ENCODE measurements at places on chromosomes 12 and 14.

GRCh38 chr12:2344476-2344875 is 291.7 kb downstream of the CACNA1C start:
- peak overlapping the region; percentile 72 for H3K27ac ChIP-seq
- H3K4me3 ChIP-seq = no peak overlapping the region
- H3K36me3 ChIP-seq = no peaks in the 10 kb centered on the region
- H3K4me1 ChIP-seq = peaks cover 29% of the 10 kb centered on the region
- no peak for DNase-seq

- H3K27ac ChIP-seq = no peak overlapping the region
- DNase-seq = no peak
- H3K4me1 ChIP-seq = no peaks in the 10 kb centered on the region
- no peaks in the 10 kb centered on the region for H3K27me3 ChIP-seq
- H3K4me3 ChIP-seq = no peak overlapping the region
- no peaks in the 10 kb centered on the region for H3K36me3 ChIP-seq
Observed at GRCh38 chr12:133256321-133256720, 20.6 kb upstream of the ANHX start.

DNA sequence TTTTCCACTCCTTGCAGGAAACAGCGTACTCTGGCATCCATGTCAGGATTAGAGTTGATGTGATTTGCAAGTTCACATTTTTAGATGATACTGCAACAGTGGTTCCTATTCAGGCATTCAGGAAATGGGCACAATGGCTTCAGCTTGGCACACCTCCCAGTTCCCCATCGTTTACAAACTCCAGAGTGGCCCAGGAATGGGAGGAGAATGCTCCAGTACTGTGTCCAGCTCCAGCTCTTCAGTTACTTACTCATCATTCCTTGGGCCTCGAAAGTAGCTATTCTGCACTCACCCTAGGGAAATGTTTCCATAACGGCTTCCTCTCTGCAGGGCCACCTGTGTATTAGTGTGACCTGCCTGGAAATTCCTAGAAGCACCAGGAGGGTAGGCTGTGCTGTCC is 239.7 kb upstream of the RGS6 start:
- H3K4me1 ChIP-seq = no peaks in the 10 kb centered on the region
- H3K27ac ChIP-seq = no peak overlapping the region
- DNase-seq = no peak
- no peaks in the 10 kb centered on the region for H3K36me3 ChIP-seq
- no peaks in the 10 kb centered on the region for H3K27me3 ChIP-seq

- DNase-seq = no peak
- peaks cover 11% of the 10 kb centered on the region for H3K4me1 ChIP-seq
- H3K4me3 ChIP-seq = peak overlapping the region; percentile 39
- H3K27ac ChIP-seq = peak overlapping the region; percentile 83
- peaks cover under 1% of the 10 kb centered on the region for H3K36me3 ChIP-seq
Observed at GRCh38 chr14:58238252-58239243, 6.1 kb upstream of the PSMA3 start.

GRCh38 chr14:56666716-56667115 is 87.1 kb downstream of the TMEM260 start:
- H3K36me3 ChIP-seq = no peaks in the 10 kb centered on the region
- DNase-seq = no peak
- no peaks in the 10 kb centered on the region for H3K4me1 ChIP-seq
- H3K27me3 ChIP-seq = no peaks in the 10 kb centered on the region
- H3K27ac ChIP-seq = no peak overlapping the region

- H3K4me3 ChIP-seq = no peak overlapping the region
- H3K27ac ChIP-seq = no peak overlapping the region
- no peaks in the 10 kb centered on the region for H3K4me1 ChIP-seq
- no peaks in the 10 kb centered on the region for H3K36me3 ChIP-seq
Observed at GRCh38 chr14:61387076-61387475, 65.7 kb downstream of the PRKCH start.

DNA sequence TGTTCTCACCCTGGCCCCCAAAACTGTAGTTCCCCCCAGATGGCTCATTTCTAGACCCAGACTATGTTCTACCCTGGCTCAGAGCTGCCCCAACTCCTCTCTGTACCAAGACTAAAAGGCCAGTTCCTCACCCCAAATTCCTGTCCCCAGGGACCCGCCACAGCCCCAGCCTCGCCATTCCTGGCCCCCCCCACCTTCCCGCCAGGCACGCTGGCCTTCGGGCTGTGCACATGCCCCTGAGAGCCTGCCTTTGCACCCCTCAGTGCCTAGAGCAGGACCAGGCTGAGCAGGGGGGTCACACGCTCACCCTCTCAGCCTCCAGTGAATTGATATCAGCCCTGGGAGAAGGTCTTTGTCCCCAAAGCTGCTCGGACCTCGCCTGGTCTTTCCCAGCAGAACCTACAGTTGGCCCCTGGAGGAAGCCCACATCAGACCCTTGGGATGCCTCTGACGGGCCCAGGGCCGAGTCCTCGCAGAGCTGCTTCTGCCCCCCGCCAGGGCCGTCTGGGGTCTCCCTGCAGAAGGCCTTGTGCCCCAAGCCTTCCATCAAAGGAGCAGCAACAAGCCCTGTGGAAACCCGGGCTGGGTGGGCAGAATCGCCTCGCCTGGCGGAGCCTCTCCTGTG is 32.4 kb downstream of the BEGAIN start:
- H3K27ac ChIP-seq = no peak overlapping the region
- no peak overlapping the region for H3K4me3 ChIP-seq
- no peaks in the 10 kb centered on the region for H3K4me1 ChIP-seq
- peaks cover 7% of the 10 kb centered on the region for H3K27me3 ChIP-seq

DNA sequence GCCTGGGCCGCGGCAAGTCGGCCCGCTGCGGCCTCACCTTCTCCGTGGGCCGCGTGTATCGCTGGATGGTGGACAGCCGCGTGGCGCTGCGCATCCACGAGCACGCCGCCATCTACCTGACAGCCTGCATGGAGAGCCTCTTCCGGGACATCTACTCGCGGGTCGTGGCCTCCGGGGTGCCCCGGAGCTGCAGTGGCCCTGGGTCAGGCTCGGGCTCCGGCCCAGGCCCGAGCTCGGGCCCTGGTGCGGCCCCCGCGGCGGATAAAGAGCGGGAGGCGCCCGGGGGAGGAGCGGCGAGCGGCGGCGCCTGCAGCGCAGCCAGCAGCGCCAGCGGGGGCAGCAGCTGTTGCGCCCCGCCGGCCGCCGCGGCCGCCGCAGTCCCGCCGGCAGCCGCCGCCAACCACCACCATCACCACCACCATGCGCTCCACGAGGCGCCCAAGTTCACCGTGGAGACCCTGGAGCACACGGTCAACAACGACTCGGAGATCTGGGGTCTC is 226.2 kb upstream of the CRY1 start:
- H3K4me1 ChIP-seq = peaks cover 34% of the 10 kb centered on the region
- peaks cover 79% of the 10 kb centered on the region for H3K27me3 ChIP-seq
- H3K27ac ChIP-seq = no peak overlapping the region
- peak overlapping the region; percentile 59 for H3K4me3 ChIP-seq
- no peak for DNase-seq

DNA sequence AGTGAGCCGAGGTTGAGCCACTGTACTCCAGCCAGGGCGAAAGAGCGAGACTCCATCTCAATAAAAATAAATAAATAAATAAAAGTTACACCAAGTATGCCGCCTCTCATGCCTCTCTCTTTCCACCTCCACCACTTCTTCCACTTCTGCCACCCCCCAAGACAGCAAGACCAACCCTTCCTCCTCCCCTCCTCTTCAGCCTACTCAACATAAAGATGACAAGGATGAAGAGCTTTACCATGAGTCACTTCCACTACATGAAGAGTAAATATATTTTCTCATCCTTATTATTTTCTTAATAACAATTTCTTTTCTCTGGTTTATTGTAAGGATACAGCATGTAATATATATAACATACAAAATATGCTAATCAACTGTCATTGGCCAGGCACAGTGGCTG is 3.6 kb upstream of the TMED2 start:
- no peaks in the 10 kb centered on the region for H3K36me3 ChIP-seq
- no peak overlapping the region for H3K4me3 ChIP-seq
- H3K4me1 ChIP-seq = peaks cover 14% of the 10 kb centered on the region

- H3K36me3 ChIP-seq = no peaks in the 10 kb centered on the region
- H3K4me1 ChIP-seq = peaks cover 6% of the 10 kb centered on the region
- no peak overlapping the region for H3K4me3 ChIP-seq
- H3K27ac ChIP-seq = no peak overlapping the region
- DNase-seq = no peak
Observed at GRCh38 chr14:68770553-68771286, 22.1 kb downstream of the ZFP36L1 start.

DNA sequence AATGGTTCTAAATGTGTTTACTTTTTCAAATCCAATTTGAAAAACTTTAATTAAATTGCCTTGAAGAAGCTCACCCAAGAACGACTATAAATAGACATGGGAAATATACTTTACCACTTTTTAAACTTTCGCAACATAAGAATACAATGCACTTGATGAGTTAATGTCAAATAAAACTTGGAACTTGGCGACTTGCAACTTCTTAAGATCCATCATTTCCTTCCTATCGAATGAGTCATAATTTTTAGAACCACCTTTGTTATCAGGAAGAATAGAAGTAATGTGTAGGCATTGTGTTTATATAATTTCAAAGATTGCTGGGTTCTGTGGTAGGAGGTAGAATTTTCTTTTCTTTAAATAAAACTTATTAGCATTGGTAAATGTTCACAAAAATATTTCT is 1417.4 kb upstream of the FLRT2 start:
- no peaks in the 10 kb centered on the region for H3K36me3 ChIP-seq
- H3K27ac ChIP-seq = no peak overlapping the region
- H3K4me1 ChIP-seq = no peaks in the 10 kb centered on the region
- no peaks in the 10 kb centered on the region for H3K27me3 ChIP-seq

GRCh38 chr12:88958153-88958552 is 377.9 kb upstream of the KITLG start:
- H3K36me3 ChIP-seq = no peaks in the 10 kb centered on the region
- H3K27ac ChIP-seq = no peak overlapping the region
- no peaks in the 10 kb centered on the region for H3K4me1 ChIP-seq
- DNase-seq = no peak
- no peak overlapping the region for H3K4me3 ChIP-seq
- H3K27me3 ChIP-seq = no peaks in the 10 kb centered on the region

GRCh38 chr12:56931474-56931978 is 2.7 kb downstream of the SDR9C7 start:
- no peaks in the 10 kb centered on the region for H3K27me3 ChIP-seq
- H3K4me3 ChIP-seq = no peak overlapping the region
- H3K4me1 ChIP-seq = no peaks in the 10 kb centered on the region
- no peak overlapping the region for H3K27ac ChIP-seq

DNA sequence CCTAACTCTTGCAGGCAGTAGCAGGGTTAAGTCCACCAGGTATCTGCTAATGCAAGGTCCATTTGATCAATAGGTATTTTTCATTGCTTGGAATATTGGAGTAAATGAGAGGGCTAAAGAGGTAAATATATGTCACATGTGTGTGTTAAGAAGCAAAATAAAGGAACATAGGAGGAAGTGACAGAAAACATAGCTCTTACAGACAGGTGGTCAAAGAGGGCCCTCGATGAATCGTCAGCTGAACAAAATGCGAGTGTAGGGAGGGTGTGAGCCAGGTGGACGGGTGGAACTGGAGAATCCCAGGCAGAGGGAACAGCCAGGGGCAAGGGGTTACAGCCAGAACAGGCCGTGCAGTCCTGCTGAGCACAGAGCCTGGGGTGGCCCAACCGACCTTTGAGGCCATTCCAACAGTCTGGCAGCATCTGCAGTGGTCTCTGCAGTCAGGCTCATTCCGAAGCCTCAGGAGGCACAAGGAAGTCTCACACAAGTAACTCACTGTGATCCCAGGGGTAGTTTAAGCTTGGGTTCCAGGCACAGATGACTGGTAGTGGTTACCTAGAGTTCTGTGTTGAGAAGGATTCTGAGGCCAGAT is 43.2 kb downstream of the CCDC88C start:
- peaks cover 78% of the 10 kb centered on the region for H3K4me1 ChIP-seq
- H3K36me3 ChIP-seq = no peaks in the 10 kb centered on the region
- peak overlapping the region; percentile 45 for H3K27ac ChIP-seq
- no peak overlapping the region for H3K4me3 ChIP-seq
- H3K27me3 ChIP-seq = no peaks in the 10 kb centered on the region
- no peak for DNase-seq
